Activated CD8-positive, alpha-beta memory T cell treated with anti-CD3 and anti-CD28 coated beads, Interleukin-2, amount 10 ng/mL, durations not matched to agents 7 days and 5 days (primary cell): ENCODE measurements at places on chromosomes 2 and 18. TPM values are rescaled to one million over a fixed set of nuclear protein-coding genes. Genes with fewer than 3 reads are reported as not detected.

Gene ZNF519
- total RNA-seq: 32.9 TPM

Gene TMEM247
- total RNA-seq: not detected

Gene AQP12A
- not detected for total RNA-seq

Gene HK2
- total RNA-seq: 45.8 TPM

- H3K4me3 ChIP-seq: no peak overlapping the region
- no peak for DNase-seq
- H3K36me3 ChIP-seq: no peaks in the 10 kb centered on the region
These were observed 291.0 kb upstream of the CDH19 start for GRCh38 chr18:66894851-66895250.

GRCh38 chr2:226267516-226268289 lies 531.9 kb downstream of the IRS1 start:
- no peak for DNase-seq
- no peak overlapping the region for H3K4me3 ChIP-seq
- no peaks in the 10 kb centered on the region for H3K36me3 ChIP-seq
- H3K27ac ChIP-seq: no peak overlapping the region
- H3K4me1 ChIP-seq: no peaks in the 10 kb centered on the region
- H3K27me3 ChIP-seq: no peaks in the 10 kb centered on the region

DNA sequence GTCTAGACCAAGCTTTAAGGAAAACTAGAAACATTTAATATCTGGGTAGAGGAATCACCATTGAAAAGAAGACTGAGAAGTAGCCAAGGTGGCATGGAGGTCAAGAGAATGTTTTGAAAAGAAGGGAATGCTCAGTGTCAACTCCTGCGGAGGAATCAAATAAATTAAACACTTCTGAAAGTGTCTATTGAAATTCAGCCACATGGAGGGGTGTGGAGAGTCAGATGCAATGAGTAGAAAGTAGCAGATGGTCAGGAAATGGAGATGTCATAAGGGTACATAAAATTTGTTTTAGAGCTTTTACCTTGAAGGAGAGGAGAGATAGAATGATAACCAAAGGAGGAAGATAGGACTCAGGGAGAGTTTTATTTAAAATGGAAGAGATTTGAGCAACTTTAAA lies 35.1 kb downstream of the NLRC4 start:
- peaks cover 1% of the 10 kb centered on the region for H3K36me3 ChIP-seq
- DNase-seq: no peak
- H3K27ac ChIP-seq: no peak overlapping the region
- no peak overlapping the region for H3K4me3 ChIP-seq

Gene ARHGAP25
- total RNA-seq: 90.2 TPM

DNA sequence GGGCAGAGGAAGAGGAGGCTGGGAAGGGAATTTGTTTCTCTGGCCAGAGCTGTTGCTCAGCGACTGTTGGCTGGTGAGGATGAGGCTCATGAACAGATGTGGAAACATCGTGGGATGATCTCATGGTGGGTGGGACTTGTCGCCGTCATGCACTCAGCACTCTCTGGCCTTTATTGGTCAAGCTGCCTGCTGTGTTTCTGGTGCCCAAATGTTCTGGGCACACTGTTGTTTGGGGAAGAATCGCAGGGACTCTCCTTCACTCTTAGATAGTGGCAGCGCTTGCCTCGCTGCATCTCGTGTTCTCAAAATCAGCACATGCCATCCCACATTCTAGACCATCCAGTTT lies 145.6 kb downstream of the AGAP1 start:
- peaks cover 15% of the 10 kb centered on the region for H3K27me3 ChIP-seq
- no peaks in the 10 kb centered on the region for H3K36me3 ChIP-seq
- H3K4me3 ChIP-seq: no peak overlapping the region
- no peak for DNase-seq
- H3K27ac ChIP-seq: no peak overlapping the region
